ENCODE measurements at places on chromosomes 16 and 17.
A peak's percentile ranks its signal among the peaks of the same experiment; 100 is the strongest.

- no peak for DNase-seq
Measured at GRCh38 chr16:53043428-53043831, 9.3 kb downstream of the CHD9NB start.

GRCh38 chr16:68230176-68230571 is 5.8 kb downstream of the ESRP2 start:
- no peak for DNase-seq

- DNase-seq: peak; percentile 35
Measured at GRCh38 chr16:27174007-27174406, 29.3 kb upstream of the KDM8 start.

DNA sequence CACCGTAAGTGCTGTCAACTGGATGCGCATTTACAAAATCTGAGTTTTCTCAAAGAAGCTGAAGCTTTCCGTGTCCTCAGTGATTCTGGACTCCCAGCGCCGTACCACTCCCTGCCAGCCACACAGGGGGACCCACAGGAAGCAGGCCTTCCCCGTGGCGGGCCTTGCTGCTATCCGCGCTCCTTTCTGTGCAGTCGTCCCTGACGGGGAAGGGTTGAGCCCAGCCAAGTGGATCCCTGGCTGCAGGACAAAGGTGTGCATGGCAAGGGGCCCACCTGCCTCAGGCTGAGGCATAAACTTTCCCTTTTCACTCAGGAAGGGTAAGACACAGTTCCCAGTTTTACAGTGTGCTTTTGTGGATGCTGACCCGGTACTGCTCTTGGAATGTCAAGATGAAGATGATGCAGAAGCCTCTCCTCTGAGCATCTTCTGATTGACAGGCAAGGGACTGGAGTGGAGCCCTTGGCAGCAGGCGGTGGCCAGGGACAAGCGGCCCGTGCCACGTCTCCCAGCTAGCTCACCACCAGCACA is 93.0 kb downstream of the ANKRD11 start:
- no peak for DNase-seq

Measured in activated T-cell treated with anti-CD3 and anti-CD28 coated beads for 48 hours (primary cell).